Foreskin keratinocyte (primary cell): ENCODE measurements at places on chromosomes 13 and 19. TPM values are rescaled to one million over a fixed set of nuclear protein-coding genes. Genes with fewer than 3 reads are reported as not detected.

DNA sequence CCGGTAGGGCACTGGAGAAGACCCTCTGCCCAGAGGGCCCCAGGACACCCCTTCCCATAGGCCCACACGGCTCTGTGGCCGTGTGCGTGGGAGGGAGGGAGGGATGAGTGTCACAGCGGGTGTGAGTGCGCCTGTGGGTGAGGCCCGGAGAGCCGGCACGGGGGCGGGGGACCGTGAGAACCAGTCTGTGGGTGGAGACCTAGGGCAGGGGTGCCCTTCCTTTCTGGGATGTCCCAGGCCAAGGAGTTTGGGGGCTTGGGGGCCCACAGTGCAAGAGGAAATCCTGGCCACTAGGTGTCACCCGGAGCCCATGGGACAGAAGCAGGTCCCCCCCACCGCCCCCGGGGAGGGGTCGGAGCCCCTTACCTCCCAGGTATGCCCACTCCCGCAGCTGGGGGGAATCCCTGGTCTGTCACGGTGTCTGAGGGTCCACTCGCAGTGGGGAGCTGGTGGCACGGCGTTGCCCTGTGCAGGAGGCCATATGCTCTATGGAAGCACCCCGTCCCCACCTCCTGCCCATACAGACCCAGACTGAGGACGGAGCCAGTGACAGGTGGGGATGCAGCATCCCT lies 16.0 kb upstream of the SLC7A10 start:
- DNase-seq: no peak

DNA sequence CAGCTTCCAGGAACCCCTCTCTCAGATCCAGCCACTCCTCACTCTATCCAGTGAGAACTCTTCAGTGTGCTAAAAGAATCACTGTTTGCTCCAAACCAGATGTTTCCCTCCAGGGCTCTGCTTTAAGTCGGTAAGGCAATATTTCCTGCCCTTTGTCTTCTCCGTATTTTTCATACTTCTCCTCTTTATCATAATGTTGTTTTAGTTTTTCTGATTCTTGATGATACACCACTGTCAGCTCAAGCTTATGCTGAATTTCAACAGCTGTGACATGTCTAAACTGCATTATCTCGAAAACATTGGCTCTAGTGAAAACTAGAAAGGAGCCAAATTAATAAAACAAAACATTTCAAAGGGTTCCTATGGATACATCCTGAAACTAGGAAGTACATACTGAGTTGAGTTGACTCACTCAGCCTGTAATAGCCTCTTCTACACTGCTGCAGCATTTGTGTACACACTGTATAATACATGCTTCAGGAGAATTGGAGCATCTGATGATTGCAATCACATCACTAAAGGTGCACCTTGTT lies 39.8 kb downstream of the GPR180 start:
- DNase-seq: peak; percentile 97

DNA sequence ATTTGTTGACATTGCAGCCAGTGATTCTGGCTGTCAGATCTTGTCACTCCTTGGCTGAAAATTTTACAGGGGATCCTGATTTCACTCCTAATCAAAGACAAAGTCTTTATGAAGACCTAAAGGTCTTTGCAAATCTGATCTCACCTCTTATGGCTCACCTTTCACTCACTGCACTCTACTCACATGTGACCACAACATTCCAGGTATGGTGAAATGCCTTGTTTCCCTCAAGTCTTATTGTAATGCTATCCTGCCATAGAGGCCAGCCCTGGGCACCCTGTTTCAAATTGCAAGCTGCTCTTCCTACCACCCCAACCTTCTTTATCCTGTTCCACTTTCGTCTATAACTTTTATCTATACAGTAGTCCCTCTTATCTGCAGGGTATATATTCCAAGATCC lies 200.1 kb downstream of the NDFIP2 start:
- peak; percentile 39 for DNase-seq

GRCh38 chr13:61084988-61085387 lies 330.7 kb downstream of the PCDH20 start:
- DNase-seq: peak; percentile 77

GRCh38 chr13:21033856-21034602 lies 27.4 kb downstream of the LATS2 start:
- DNase-seq: peak; percentile 29

DNA sequence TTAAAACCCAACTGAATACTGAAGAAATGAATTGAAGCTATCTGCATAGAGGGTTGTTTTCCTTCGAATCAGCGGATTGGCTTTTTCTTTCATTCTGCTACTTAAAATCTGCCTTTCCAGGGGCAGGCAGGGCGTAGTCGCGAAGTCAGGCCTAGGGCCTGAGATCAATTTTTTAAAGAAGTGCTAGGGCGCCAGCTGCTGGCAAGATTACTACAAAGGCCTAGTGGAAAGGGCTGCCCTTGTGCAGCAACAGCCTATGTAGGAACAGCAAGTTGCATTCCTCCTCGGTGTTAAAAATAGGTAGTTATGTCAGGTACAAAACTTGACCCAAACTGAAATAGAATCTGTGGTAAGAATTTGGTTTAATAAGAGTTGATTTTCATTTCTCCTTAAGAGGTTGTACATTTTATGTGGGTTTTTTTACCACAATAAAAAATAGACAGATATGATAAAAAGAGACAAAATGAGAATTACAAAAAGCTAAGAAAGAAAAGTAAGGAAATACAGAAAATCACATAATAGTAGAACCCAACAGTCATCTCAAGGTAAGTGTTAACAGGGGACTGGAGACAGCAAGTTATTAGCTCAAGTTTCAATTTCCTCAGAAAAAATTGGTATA lies 9.5 kb upstream of the URAD start:
- DNase-seq: no peak

- no peak for DNase-seq
Measured at GRCh38 chr19:15825753-15826152, 10.3 kb upstream of the OR10H1 start.

GRCh38 chr19:41813911-41814310 lies 17.5 kb downstream of the CEACAM3 start:
- DNase-seq: no peak

- no peak for DNase-seq
Measured at GRCh38 chr13:44489751-44490150, 86.4 kb downstream of the TSC22D1 start.

DNA sequence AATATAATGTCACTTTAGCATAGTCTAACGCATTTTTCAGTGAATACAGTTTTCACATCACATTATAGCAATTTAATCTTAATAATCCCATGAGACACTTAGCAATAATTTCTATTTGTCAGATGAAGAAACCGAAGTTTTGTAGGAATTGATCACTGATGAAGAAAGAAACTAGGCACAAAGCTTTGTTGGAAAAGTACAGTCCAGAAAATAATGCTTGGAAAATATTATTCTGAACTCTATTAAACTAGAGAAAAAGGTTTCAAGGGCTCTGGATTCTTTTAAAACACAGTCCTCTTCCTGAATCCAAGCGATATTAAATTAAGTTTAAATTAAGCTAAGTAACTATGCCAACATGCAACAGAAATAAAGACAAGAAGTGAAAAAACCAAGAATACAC lies 62.2 kb downstream of the DCLK1 start:
- no peak for DNase-seq

DNA sequence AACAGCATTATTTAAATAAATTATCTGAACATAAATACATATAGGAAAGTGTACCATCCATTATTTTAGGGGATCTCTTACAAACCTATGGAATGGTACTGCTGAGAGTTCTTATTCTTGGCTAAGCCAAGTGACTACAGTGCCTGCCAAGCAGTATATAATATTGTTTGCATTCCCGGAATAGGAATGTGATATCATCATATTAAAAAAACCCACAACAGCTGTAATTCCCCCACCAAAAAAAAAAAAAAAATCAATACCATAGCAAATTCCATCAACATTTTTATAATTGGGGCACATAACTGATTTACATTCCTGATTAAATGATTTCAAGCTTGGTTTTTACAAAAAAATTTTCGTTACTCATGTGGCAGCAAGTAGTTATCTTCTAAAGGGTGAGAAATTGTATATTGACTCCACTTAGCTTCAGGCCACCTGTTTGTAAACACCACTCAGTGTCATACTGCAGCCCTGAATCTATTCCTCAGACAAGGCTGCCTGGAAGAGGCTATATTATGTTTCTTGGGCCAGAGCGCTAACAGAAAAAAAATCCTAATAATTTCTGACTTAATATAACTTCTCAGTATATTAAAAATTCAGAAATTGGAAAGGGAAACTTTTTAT lies 278.1 kb downstream of the DNAJC15 start:
- DNase-seq: no peak

DNA sequence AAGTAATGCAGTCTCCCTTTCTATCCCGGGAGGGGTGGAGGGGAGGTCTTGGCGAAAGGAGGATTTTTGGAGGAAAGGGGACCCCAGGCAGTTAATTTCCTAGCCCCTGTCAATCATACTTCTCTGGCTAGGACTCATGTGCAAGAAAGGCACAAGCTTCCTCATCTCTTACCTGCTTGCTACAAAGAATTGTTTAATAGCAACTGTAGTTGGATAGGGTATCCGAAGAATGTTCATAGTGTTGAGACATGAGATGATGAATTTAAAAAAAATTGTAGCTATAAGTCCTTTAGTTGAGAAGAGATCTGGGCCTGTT lies 525 bp downstream of the BORA start:
- peak; percentile 4 for DNase-seq

DNA sequence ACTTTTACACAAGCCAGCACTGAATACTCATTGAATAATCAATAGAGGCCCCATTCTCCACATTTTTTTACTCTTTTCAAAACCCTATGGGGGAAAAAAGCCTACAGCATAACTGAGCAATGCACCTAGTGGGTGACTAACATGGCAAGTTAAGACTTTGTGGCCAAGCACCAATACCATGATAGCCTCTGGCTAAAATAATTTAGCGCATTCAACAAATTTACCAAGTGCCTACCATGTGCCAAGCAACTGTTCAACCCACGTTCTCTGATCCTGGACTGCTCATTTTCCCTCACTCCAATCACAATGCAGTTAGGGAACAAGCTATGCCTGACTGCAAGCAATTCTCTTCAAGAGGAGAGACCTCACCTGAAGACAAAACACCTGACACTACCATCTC lies 3.0 kb downstream of the ANKRD10 start:
- peak; percentile 61 for DNase-seq

GRCh38 chr19:40159744-40160143 lies 31.5 kb upstream of the MAP3K10 start:
- no peak for DNase-seq

DNA sequence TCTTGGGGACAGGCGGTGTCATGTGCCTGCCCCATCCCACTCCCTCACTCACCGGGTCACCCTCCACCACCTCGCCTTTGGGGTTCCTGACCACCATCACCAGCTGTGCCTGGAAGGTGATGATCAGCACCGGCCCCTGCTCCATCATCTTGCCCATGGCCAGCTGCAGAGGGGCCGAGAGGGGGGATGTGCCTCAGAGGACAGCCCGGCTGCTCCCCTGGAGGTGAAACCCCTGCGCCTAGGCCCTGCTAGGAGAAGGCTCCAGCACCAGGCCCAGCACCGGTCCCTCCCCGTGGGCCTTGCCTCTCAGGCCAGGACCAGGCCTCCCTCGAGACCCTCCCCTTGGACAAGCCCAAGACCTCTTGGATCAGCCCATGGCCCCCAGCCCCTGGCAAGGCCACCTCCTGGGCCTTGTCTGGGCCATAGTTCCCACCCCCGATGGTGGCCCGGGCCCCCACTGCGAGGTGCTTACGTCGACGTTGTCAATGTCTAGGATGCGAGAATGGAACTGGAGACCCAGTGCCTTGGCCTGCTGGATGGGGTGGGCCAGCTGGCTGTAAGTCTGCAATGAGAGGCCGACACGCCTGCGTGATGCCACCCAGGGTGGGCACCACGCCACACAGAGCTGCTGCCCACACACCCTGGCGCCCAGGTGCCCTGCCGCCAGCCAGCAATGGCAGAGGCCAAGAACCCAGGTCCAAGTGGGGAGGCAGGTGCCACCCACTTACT lies 1.8 kb upstream of the CTXN1 start:
- DNase-seq: no peak

DNA sequence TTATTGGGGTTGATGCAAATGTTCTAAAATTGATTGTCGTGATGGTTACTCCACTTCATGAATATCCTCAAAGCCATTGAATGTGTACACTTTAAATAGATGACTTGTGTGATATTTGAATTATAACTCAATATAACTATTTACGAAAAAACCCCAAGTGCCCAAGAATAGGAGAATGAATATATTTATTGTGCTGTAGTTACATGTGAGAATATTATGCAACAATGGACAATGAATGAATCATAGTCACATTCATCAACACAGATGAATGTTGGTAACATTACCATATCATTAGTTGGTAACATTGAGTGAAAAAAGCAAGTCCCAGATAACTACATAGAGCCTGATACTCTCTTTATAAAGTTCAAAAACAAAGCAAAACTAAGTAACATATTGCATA lies 127.8 kb upstream of the UBL3 start:
- no peak for DNase-seq

GRCh38 chr19:36962346-36962745 lies 46.2 kb downstream of the ZNF568 start:
- no peak for DNase-seq

DNA sequence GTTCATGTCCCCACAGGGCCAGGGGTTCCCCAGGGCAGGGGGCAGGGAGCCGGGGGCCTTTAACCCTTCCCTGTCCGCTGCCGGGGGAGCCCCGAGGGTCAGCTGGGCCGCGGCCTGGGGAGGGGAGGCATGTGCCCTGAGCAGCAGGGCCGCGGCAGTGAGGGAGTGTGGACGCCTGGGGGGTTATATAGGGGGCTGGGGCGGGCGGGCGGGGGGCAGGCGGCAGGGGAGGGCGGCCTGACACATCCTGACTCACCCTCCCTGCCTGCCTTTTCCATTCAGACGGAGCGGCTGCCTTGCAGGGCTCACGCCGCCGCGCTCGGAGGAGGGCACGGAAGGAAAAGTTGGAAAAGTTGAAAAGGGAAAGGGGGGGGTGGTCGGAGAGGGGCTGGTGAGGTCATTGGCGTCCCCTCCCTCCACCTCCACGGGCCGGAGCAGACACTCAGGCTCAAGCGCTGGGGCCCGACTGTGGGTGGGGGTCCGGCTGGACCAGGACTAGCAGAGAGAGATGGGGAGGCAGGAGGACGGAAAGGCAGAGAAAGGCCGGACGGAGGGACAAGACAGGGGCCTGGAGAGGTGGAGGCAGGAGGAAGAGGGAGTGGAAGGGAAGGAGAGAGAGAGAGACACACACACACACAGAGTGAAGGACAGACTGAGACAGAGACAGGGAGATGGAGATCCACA lies at the start of gene IL11:
TSS of gene IL11 (minus strand) at position 159 of the 684 bp plus-strand sequence. CDS start at position 6, 153 bp downstream.
- DNase-seq: no peak

- DNase-seq: no peak
Measured at GRCh38 chr13:95245071-95245470, 56.2 kb downstream of the ABCC4 start.

- peak; percentile 45 for DNase-seq
Measured at GRCh38 chr19:1566392-1567115, 1.6 kb downstream of the MEX3D start.

- no peak for DNase-seq
Measured at GRCh38 chr19:8146877-8147581, 2.4 kb downstream of the FBN3 start.

- no peak for DNase-seq
Measured at GRCh38 chr13:43274881-43275280, 251.5 kb downstream of the DNAJC15 start.

GRCh38 chr13:79530270-79530669 lies 49.3 kb downstream of the NDFIP2 start:
- DNase-seq: no peak

STOML3 gene
- not detected in 2 replicates for total RNA-seq

NCAN gene
- total RNA-seq: not detected in 2 replicates

ZNF560 gene
- total RNA-seq: 0.28 and 0.34 TPM in 2 replicates

IZUMO2 gene
- total RNA-seq: not detected in 2 replicates

KLK12 gene
- 0.17 TPM in 1 of 2 replicates, not detected in the other for total RNA-seq

APLP1 gene
- 0.95 and 1.2 TPM in 2 replicates for total RNA-seq
